ENCODE measurements at places on chromosomes 3 and 15.

DNA sequence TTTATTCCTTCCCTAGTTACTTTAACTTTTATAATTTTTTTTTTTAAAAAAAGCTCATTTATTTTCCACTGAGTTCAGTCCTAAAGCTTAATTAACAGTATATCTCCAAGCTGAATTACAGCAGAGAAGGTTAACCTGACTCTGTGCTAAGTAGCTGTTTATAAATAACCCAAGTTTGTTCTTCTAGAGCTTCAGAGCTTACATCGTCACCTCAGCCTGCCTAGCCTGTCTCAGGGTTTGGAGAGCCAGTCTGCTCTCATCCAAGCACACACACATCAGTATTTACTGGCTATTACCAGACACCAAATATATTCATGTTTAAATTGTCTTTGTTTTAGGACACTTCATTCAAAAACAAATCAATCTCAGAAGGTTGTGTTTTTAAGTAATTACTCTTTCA lies 154.9 kb downstream of the CDIN1 start:
- no peak for DNase-seq

- no peak for DNase-seq
Observed at GRCh38 chr15:81524496-81524895, 150.5 kb upstream of the TMC3 start.

GRCh38 chr3:146524961-146525360 lies 19.4 kb downstream of the PLSCR1 start:
- DNase-seq = no peak

- no peak for DNase-seq
Observed at GRCh38 chr15:66957431-66957720, 108.0 kb upstream of the SMAD3 start.

- DNase-seq = no peak
Observed at GRCh38 chr15:61057376-61057775, 171.7 kb downstream of the RORA start.

GRCh38 chr3:138327831-138328230 lies 1.8 kb downstream of the NME9 start:
- peak; percentile 23 for DNase-seq

- no peak for DNase-seq
Observed at GRCh38 chr3:42673082-42673481, 12.3 kb upstream of the KLHL40 start.

GRCh38 chr15:50119063-50120040 lies at the start of gene ATP8B4:
Gene ATP8B4, minus strand, starts transcription at chr15:50119233. Its CDS starts 12,267 bp downstream, at chr15:50106966.
- DNase-seq = no peak

GRCh38 chr15:100097342-100098127 lies 244.2 kb downstream of the ADAMTS17 start:
- DNase-seq = no peak

GRCh38 chr15:83651541-83651940 lies 2.4 kb upstream of the ADAMTSL3 start:
- DNase-seq = no peak

DNA sequence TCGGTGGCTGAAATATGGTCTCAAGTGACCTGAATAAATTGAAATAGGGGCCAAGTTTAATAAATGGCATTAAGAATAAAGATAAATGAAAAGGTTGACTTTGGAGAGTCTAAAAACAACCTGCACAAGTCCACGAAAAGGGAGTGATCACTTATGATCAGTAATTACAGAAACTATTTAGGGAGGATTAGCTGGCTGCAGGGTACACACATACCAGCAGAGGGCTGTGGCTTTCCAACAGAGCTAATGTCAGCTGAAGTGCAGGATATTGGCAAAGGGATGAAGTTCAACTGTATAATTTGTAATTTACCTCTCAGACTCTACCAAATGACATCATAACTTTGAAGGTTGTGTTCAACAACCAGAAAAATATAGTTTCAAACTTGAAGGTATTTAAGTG lies 86.8 kb downstream of the SYNPR start:
- no peak for DNase-seq

DNA sequence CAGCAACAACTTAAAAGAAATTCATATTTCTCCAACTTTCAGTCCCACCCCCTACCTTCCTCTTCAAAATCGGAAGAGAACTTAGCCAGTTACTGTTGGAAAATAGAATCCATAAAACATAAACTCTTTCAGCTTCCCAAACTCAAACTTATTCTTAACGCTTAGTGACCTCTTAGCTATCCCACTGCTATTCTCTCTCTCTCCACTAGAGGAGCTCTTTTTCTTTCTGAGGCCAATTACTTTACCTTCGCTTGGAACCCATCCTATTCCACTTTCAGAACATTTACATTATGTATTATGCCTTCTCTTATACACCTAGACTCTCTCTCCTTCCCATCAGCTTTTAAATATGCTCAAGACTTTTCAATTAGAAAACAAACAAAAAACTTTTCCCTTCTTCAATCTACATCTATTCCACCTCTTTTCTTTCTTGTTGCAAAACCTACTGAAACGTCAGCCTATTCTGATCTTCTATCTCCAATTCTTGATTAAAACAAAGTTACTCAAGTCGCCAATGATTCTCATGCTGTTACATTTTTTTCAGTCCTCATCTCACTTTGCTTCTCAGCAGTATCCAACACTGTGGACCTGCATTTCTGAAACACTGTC lies 13.4 kb upstream of the GHSR start:
- no peak for DNase-seq

- DNase-seq = no peak
Observed at GRCh38 chr3:133292296-133292695, 107.6 kb upstream of the BFSP2 start.

GRCh38 chr3:33074217-33075067 lies 22.5 kb downstream of the GLB1 start:
- peak; percentile 48 for DNase-seq

DNA sequence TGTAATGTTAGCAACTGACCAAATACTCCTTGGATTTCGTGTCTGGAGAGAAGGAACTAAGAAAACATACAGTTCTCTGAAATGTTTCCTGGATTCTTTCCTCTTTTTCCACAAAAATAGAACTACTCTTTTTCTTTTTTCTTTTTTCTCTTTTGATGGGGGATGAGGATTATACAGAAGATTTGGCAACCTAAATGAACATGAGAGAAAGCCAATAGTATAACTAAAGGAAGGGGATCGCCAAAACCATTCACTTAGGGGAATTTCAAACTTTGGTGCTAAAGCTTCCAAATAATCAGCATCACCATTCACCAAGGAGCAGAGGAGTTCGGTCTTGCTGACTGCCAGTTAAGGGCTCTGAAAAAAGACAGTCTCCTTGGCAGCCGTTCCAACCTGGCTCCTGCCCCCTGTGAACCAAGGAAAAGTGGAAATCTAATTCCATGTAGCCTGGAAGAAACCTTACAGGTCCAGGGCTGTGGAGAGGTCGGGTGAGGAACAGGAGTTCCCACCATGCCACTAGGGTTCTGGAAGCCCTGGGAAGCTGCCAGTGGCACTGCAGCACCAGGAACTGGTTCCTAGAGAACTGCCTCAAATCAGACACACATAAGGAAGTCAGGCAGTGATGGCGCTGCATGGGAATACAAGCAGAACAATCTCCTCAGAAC lies 176.9 kb downstream of the TNIK start:
- no peak for DNase-seq

DNA sequence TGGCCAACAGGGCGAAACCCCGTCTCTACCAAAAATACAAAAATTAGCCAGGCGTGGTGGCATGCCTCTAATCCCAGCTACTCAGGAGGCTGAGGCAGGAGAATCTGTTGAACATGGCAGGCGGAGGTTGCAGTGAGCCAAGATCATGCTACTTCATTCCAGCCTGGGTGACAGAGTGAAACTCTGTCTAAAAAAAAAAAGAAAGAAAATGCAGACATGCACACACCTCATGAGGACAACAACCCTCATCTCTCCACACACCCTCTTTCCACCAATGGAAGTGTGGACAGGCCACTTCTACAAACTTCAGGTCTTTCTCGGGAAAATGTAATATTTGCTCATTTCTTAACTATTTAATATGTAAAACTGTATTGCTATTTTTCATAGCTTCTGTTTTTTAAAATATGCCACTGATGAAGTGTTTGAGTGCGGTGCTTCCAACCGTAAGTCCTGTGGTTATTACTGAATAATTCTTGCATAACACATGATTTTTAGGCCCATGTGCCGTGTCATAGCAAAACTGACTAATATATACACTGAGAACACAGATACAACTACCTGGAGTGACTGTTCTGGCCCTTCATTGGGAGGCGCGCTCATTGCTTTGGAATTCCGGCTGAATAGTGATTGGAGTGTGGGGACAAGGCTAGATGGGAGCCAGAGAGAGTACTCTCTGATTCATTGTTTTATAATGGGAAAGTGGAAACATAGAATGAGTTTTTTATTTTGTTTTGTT lies 23.1 kb downstream of the LRRC31 start:
- no peak for DNase-seq

DNA sequence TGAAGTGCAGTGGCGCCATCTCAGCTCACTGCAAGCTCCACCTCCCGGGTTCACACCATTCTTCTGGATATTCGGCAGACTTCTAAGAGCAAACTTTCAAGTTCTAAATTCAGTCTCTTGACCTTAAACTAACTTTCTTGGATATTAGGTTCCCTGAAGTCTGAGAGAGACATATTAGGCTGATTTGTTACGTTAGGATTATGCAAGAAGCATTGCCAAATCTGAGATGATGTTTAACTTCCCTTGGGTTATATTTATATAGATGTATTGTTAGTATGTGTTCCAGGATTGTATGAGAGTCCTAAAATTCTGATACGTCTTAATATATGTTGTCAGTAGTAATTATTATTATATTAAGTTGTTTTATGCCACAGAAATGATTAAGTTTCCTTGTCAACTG lies 80.1 kb downstream of the SLC6A1 start:
- no peak for DNase-seq

GRCh38 chr15:67815036-67815592 lies 10.2 kb upstream of the SKOR1 start:
- DNase-seq = no peak

DNA sequence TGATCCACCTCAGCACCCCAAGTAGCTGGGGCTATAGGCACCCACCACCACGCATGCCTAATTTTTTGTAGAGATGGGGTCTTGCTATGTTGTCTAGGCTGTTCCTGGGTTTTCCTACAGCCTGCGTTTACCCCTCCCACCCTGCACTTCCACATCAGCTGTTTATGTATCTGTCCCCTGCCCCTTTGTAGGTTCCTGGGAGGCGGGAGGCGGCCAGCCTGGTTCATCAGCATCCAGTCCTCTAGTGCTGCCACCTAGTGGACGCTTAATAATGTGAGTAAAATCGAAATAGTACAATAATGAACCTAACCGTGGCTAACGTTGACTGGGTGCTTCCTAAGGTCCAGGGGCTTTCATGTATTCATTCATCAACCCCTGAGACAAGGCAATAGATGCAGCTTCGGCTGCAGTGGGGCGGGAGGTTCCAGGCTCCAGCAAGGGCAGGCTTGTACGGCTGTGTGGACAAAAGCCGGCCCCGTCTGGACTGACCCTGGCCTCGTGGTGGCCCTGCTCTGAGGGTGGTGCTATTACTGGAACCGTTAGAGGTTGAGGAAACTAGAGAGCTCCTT lies 1.2 kb upstream of the LCTL start:
- DNase-seq = peak; percentile 67

GRCh38 chr15:85745023-85745422 lies 49.7 kb downstream of the KLHL25 start:
- DNase-seq = no peak

- DNase-seq = no peak
Observed at GRCh38 chr15:90836296-90836871, 32.0 kb upstream of the FURIN start.

DNA sequence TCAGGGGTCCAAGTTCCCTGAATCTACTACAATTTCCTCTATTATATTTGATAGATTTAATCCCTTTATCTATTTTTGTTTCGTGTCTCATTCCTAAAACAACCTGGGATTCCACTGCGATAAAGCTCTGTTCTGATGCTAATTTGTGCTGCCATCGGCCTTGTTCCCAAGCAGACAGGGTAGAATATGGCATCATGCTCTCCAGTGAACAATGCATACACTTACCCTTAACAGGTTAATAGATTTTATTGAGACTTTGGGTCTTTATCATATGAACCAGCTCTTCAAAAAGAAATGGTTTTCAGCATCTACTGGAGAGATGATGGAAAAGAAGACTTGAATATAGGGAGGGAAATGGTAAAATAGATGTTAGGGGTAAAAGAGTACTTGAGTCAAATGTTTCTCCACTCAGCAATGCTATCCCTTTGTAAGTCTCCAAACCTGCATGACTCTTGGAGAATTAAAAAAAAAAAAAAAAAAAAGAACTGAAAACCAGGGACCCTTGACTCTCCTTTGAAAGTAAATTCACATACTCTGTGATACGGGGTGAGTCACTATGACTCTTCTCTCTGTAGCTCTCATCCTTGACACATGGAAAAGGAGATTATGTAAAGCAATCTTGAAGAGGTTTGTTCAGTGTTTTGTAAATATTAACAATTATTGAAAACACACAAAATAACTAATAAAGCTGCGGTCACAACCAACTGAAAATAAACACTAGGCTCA lies 268.8 kb downstream of the ZBTB20 start:
- peak; percentile 29 for DNase-seq

- DNase-seq = no peak
Observed at GRCh38 chr3:183410280-183410679, 18.1 kb downstream of the MCF2L2 start.

GRCh38 chr3:37097776-37098175 lies 76.6 kb downstream of the LRRFIP2 start:
- no peak for DNase-seq

- DNase-seq = no peak
Observed at GRCh38 chr15:47374222-47374621, 343.1 kb upstream of the SEMA6D start.

DNA sequence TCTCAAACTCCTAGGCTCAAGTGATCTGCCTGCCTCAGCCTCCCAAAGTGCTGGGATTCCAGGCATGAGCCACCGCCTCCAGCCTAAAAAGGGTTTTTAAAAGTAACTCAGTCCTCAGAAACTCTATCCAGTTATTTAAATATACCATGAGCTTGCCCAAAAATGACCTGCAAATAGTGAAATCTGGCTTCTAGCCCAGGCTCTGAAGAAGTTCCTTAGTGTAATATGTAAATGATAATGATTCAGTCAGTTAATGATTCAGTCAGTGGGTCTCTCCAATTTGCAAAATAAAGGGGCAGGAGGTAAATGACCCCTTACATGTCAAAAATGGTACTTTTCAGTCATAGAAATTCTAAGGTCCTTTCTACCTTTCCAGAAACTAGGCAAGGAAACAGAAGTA lies 28.8 kb downstream of the LRRC2 start:
- no peak for DNase-seq

- no peak for DNase-seq
Observed at GRCh38 chr15:86384186-86384585, 304.5 kb downstream of the AGBL1 start.

- no peak for DNase-seq
Observed at GRCh38 chr3:16369276-16369675, 104.3 kb downstream of the OXNAD1 start.

- DNase-seq = no peak
Observed at GRCh38 chr3:100640633-100641032, 31.2 kb downstream of the ADGRG7 start.

- DNase-seq = no peak
Observed at GRCh38 chr3:153038779-153039178, 123.2 kb upstream of the RAP2B start.

GRCh38 chr15:40856746-40857145 lies 12.9 kb downstream of the SPINT1 start:
- DNase-seq = no peak
